ENCODE measurements at places on chromosomes 2 and 18. TPM values are rescaled to one million over a fixed set of nuclear protein-coding genes. Genes with fewer than 3 reads are reported as not detected.

- H3K4me3 ChIP-seq, result no peak overlapping the region
- peaks cover 4% of the 10 kb centered on the region for H3K36me3 ChIP-seq
- H3K27ac ChIP-seq, result no peak overlapping the region
- no peak for DNase-seq
- H3K27me3 ChIP-seq, result no peaks in the 10 kb centered on the region
Measured at GRCh38 chr2:202687276-202687675, 52.5 kb downstream of the FAM117B start.

Gene AQP12A
- total RNA-seq, result not detected

GRCh38 chr2:201977651-201978050 lies 56.0 kb upstream of the FZD7 start:
- H3K27me3 ChIP-seq, result peaks cover 2% of the 10 kb centered on the region
- H3K4me3 ChIP-seq, result no peak overlapping the region

DNA sequence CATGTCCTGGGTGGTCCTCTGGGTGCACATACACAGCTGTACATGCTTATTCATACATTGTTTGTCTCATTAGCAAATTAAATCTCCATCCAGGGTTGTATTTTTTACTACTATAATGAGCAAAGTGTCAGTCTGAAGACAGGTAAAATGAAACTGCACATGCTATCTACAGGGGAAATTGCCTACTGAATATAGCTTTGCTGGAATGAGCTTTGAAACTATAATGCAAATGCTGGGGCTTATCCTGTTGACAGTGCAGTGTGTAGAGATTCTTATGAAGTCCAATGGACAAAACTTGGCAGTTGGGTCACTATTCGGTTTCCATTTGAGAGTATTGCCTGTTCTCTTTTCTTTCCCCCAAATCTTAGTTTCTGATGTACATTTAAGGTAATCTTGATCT lies 292.8 kb upstream of the LRP1B start:
- H3K4me1 ChIP-seq, result no peaks in the 10 kb centered on the region
- no peak overlapping the region for H3K27ac ChIP-seq
- H3K36me3 ChIP-seq, result no peaks in the 10 kb centered on the region
- no peak overlapping the region for H3K4me3 ChIP-seq
- no peaks in the 10 kb centered on the region for H3K27me3 ChIP-seq

Gene ELOA2
- total RNA-seq, result not detected

GRCh38 chr2:234690569-234691213 lies 193.8 kb upstream of the ARL4C start:
- H3K4me3 ChIP-seq, result no peak overlapping the region
- no peaks in the 10 kb centered on the region for H3K36me3 ChIP-seq
- DNase-seq, result no peak
- H3K27ac ChIP-seq, result no peak overlapping the region
- H3K27me3 ChIP-seq, result peaks cover 18% of the 10 kb centered on the region
- no peaks in the 10 kb centered on the region for H3K4me1 ChIP-seq

Gene DHRS9
- total RNA-seq, result 4.8 TPM

Gene MGAT5
- 25.7 TPM for total RNA-seq

GRCh38 chr2:43127941-43128558 lies 98.4 kb downstream of the ZFP36L2 start:
- peaks cover 67% of the 10 kb centered on the region for H3K4me1 ChIP-seq
- no peak overlapping the region for H3K4me3 ChIP-seq
- DNase-seq, result peak; percentile 22
- H3K27ac ChIP-seq, result peak overlapping the region; percentile 78

- DNase-seq, result no peak
- peaks cover 10% of the 10 kb centered on the region for H3K27me3 ChIP-seq
- H3K4me3 ChIP-seq, result no peak overlapping the region
- H3K4me1 ChIP-seq, result no peaks in the 10 kb centered on the region
- H3K36me3 ChIP-seq, result no peaks in the 10 kb centered on the region
Measured at GRCh38 chr2:130288467-130289403, 54.0 kb upstream of the IMP4 start.

DNA sequence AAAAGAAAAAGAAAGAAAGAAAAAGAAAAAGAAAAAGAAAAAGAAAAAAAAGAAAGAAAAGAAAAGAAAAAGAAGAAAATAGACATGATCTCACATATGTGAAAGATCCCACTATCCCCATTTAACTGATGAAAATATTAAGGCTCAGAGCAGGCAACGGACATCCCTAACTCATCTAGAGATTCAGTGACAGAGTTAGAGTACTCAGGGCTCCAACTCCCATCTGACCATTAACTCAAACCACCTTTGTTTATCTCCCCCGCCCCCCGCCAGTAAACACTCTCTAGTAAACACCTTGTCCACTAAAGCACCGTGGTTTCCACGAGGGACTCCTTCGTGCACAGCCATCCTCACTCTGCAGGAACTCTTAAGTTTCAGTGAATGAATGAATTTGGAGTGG lies 142.9 kb downstream of the TGIF1 start:
- H3K27me3 ChIP-seq, result no peaks in the 10 kb centered on the region
- peaks cover 25% of the 10 kb centered on the region for H3K36me3 ChIP-seq
- H3K4me1 ChIP-seq, result peaks cover 52% of the 10 kb centered on the region
- peak overlapping the region; percentile 92 for H3K4me3 ChIP-seq
- no peak for DNase-seq
- peak overlapping the region; percentile 99 for H3K27ac ChIP-seq

DNA sequence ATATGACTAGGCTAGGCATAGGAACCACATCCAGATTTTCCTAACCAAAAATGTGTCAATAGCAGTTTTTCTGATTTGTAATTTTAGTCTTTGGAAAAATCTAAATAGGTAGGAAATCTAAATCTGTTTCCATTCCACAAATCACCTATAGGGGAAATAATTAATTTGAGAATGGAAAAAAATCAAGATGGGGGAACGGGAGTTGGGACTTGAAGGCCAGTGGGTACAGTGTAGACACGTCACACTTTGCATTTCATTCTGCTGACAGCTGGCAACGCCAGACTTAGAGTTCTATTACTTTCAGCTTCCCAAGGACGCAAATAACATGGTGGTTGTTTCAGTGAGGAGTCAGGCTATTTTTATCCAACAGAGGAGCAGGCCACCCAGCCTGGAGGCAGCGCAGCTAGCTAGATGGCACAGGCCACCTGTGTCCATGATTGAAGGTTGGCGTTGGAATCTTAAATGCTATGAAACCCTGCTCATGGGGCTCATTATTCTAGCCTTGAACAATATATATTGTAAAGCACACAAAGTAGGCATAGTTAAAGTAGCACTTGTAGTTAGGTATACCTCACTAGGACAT lies 23.4 kb downstream of the HNRNPA3 start:
- no peak overlapping the region for H3K4me3 ChIP-seq
- DNase-seq, result no peak
- peak overlapping the region; percentile 38 for H3K27ac ChIP-seq
- peaks cover 59% of the 10 kb centered on the region for H3K4me1 ChIP-seq

DNA sequence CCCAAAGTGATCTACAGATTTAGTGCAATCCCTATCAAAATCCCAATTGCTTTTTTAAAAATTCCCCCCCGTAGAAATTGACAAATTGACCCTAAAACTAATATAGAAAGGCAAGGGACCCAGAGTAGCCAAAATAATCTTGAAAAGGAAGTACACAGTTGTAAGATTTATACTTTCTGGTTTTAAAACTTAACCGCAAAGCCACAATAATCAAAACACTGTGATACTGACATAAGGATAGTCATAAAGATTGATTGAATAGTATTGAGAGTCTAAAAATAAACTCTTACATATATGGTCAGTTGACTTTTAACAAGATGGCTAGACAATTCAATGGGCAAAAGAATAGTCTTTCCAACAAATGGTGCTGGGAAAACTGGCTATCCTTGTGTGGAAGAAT lies 58.7 kb upstream of the GAREM2 start:
- no peaks in the 10 kb centered on the region for H3K27me3 ChIP-seq
- H3K36me3 ChIP-seq, result peaks cover 29% of the 10 kb centered on the region
- H3K4me1 ChIP-seq, result peaks cover 8% of the 10 kb centered on the region
- no peak overlapping the region for H3K4me3 ChIP-seq
- no peak overlapping the region for H3K27ac ChIP-seq

Gene ZNF385B
- not detected for total RNA-seq

Gene GREB1L
- total RNA-seq, result not detected

Gene RAB17
- total RNA-seq, result 0.18 TPM

Gene SPATS2L
- 25.8 TPM for total RNA-seq

- no peak overlapping the region for H3K4me3 ChIP-seq
- no peak overlapping the region for H3K27ac ChIP-seq
- H3K36me3 ChIP-seq, result peaks cover 2% of the 10 kb centered on the region
- no peaks in the 10 kb centered on the region for H3K4me1 ChIP-seq
Measured at GRCh38 chr2:4792126-4792525, 900.1 kb upstream of the SOX11 start.

DNA sequence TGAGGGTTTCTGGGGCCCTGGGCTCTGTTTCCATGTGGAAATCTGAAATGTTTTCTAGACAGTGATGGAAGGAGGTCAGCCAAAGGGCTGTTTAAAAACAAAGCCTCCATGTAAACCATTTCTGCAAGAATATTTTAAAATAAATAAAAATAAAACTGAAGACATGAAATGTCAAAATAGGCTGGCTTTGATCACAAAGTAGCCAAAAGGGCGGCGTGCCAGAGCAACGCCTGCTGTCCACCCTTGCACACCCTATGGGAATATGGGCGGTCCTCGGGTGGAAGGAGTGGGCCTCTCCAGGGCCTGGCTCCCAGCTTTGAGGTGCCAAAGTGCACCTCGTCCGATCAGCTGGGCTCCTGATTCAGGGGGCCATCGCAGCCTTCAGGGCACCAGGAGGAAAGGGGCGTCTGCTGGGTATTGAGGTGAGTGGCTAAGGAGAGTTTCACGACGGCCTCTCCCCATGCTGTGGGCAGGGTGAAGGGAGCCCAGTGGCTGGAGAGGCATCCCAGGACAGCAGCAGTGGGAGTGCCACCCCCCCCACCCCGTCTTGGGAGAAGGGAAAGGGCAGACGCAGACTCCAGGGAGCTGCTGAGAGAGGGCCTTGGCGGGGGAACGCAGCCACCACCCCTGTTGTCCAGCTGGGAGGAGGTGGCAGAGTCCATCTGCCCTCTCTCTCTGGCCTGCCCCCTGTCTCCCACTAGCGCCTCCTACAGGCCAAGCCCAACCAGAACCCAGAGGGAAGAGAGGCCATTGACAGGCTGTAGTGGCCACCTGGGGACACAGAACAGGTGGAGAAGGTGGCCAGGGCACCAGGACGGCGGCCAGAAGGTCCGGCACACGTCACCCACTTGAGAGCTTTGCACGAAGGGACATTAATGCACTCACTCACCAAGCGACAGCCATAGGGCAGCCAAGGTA lies 5.7 kb upstream of the ERFE start:
- H3K4me3 ChIP-seq, result no peak overlapping the region
- no peaks in the 10 kb centered on the region for H3K27me3 ChIP-seq
- no peak overlapping the region for H3K27ac ChIP-seq
- no peak for DNase-seq
- H3K36me3 ChIP-seq, result no peaks in the 10 kb centered on the region
- no peaks in the 10 kb centered on the region for H3K4me1 ChIP-seq

GRCh38 chr18:35490894-35491699 lies 6.7 kb downstream of the INO80C start:
- H3K36me3 ChIP-seq, result peaks cover 10% of the 10 kb centered on the region
- peaks cover 41% of the 10 kb centered on the region for H3K4me1 ChIP-seq
- DNase-seq, result no peak
- no peaks in the 10 kb centered on the region for H3K27me3 ChIP-seq
- H3K27ac ChIP-seq, result no peak overlapping the region
